EL (cell line): ENCODE measurements at places on chromosomes 1 and 21.

DNA sequence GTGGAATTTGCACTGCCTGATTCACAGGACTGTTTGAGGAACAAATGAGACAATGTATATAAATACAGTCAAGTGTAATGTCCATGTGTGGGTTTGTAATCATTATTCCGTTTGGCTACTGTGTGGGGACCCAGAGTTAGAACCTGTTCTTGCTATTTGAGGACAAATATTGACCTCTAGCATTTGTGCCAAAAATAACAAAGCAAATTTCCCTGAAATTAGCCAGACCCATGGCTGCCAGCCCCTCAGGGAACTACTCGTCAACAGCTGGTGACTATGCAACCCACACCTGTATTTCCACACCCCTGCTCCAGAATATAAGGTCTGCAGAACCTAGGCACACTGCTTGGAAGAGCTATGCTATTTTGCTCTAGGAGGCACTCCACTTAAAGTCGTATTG is 70.7 kb downstream of the KCNJ6 start:
- no peak for DNase-seq

DNA sequence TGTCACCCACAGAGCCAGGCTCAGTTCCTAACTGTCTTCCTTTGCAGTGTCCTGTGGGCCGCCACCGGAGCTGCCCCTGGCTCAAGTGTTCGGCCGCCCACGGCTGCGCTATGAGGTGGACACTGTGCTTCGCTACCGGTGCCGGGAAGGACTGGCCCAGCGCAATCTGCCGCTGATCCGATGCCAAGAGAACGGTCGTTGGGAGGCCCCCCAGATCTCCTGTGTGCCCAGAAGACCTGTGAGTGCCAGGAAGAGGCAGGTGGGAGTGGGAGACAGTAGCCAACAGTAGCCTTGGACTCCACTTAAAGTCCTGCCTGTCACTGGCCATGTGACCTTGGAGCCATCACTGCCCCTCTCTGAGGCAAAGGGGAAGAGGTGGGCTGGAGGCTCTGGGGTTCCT is 16.6 kb downstream of the BCAN start:
- no peak for DNase-seq

DNA sequence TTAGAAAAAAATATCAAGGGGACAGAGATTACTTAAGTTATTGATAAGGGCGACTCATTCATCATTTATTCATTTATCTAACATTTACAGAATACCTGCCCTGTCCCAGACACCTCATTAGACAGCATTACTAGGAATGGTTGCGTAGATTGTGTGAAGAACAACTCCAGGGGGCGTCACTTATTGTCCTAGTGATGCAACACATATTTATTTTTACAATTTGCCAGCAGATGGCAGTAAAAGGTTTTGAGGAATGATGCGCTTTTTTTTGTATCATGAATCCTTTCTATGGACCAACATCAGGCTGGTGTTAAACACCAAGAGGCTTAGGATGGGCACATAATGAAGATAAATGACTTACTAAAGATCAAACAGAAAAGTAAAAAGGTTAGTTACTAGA is 5.5 kb downstream of the NCAM2 start:
- DNase-seq, result peak; percentile 14

DNA sequence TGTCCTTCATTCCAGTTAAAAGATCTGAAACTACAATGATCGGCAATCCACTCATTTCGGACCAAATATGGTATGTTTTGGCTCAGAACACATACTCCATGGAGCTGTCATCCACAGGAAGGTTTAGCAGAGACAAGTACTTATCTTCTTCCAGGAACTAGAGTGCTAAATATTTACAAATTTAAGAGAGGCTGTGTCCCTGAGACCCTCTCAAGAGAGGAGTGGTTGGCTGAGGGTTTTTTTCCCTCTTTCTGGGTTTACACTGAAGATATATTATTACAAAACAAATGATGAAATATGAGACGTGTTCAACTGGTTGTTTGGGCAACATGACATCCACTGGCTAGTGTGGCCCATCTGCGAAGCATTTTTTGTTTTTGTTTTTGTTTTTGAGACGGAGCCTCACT is 25.9 kb upstream of the NID1 start:
- DNase-seq, result no peak

DNA sequence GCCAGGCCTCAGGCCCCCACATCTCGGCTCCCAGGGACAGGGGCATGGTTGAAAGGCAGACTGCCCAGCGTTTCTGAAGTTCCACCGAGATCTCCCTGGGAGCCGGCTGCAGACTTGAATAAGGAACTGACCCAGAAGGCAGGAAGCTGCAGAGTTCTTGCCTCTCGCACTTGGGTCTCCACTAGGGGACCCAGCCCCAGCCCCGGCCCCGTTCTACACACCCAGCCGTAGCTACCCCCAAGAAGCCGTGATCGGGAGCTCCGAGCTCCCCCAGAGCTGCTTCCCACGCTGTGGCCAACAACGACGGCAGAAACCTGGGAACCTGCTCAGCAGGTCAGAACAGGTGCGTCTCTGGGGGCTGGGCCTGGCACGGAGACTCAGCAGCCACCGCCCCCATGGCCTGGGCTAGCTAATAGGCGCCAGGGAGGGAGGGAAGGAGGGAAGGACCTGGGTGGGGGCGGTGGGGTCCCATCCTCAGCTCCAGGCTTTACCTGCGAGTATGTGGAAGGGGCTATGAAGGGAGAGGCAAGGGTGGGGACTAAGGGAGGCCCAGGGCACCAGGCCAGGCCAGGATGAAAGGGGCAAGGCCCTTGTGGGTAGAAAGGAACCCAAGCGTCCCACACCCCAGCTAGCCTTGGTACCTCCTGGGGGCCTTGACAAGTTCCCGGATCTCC is at the start of gene NECTIN4:
TSS of gene NECTIN4 (minus strand) at position 308 of the 674 bp plus-strand sequence. CDS start at position 46, 262 bp downstream.
- no peak for DNase-seq

- DNase-seq, result peak; percentile 6
Measured at GRCh38 chr1:189131576-189131975, 1346.1 kb downstream of the BRINP3 start.

DNA sequence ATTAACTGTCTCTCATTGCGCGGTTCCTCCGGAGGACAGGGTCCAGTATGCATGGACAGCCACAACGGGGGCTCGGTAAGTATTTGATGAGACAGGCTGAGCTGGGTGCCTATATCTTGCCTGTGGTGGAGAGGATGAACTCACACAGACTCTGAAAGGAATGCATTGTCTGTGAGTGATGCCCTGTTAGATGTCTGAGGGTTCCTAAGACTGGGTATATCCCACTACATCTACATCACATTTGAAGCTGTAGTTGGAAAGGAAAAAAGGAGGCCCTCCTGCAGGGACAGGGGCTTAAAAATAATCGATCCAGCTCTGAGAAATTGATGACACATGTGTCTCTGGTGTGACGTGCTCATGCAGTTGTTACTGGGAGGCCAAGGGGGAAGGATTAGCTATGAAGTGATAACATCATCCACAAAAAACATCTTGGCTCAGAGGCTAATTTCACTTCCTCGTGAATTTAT is 1.9 kb downstream of the ADARB1 start:
- peak; percentile 62 for DNase-seq

GRCh38 chr1:25435397-25436108 is 4.9 kb downstream of the MACO1 start:
- DNase-seq, result peak; percentile 14

GRCh38 chr1:92858564-92859399 is 26.9 kb downstream of the RPL5 start:
- DNase-seq, result peak; percentile 80

- DNase-seq, result no peak
Measured at GRCh38 chr1:74517599-74518051, 5.2 kb upstream of the LRRC53 start.

DNA sequence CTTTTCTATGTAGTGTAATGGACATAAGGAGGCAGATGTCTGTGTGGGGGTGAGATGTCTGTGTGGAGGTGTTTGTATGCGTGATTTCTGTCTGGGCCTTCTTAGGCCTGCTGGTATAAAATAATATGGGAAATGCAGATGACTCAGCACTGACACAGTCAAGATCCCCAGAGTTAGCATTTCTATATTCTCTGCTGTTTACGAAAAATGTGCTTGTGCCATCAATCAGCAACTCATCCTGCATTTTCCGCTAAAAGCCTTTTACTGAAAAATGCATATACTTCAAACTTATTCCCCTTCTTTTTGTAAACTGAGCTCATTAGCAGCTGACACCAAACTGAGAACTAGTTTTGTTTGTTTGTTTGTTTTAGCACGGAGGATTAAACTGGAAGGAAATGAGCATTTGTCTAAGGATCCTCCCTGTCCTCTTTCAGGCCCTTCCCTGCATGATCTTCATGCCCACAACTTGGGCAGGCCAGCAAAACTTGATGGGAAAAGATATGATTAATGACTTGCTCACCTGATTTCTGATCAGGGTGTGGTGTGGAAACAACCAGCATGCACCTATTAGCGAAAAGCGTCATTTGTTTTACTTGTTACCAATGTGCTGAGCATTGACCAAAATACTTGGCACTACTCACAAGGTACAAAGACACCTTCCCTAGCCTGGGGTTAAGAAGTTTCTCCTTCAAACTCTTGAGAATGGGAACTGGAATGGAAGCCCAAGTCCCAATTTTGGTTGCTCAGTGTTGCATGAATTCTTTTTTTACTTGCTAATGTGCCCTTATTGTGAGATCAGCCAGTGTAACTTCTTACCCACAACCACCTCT is 77.4 kb downstream of the NDUFS5 start:
- peak; percentile 73 for DNase-seq

GRCh38 chr1:115426231-115426771 is 88.3 kb upstream of the NGF start:
- DNase-seq, result peak; percentile 99

DNA sequence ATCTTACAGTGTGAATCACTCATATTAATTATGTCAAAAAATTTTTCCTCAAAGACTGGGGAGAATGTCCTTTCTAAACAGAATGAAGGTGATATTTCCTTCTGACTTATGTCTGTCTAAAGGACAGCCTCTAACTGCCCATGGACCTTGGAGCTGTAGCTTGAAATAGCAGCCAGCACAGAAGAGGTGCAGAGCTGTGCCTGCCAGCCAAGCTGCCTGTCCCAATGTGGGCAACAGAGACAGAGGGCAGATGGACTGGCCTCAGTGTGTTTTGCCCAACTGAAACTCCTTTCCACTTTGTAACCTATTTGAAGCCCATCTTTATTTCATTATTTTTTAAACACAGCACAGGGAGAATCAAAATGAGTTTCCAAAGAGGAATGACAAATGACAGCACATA is 97.6 kb upstream of the DYNLT5 start:
- DNase-seq, result no peak

DNA sequence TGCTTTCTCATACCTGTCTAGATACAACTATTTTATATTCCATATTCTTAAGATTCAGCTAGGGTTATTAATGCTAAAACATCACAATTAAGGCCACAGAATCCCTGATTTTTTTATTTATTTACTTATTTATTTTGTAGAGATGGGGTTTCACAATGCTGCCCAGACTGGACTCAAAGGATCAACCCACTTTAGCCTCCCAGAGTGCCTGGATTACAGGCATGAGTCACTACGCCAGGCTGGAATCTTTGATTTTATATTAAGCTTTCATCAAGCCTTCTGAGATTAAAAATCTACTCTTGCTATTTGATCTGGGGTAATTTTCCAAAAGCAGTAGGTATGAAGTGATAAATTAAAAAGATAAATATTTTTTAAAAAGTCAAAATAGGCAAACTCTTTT is 38.9 kb downstream of the MCOLN2 start:
- no peak for DNase-seq

DNA sequence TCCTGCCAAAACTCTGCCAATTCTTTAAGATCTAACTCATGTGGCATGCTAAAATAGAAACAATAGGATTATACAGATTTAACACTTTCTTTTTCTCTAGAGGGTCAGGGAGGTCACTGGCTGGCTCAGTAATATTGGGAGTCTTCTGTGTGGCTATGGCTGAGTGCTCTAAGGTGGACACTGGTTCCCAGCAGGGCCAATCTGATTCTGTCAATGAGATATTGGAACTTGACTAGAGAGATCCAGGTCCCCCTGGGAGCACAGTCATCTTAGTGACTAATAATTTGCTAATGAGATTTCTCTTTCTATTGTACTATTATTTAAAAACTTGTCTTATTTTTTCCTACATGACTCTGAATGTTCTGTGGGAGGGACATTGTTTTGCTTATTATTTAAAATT is 69.1 kb upstream of the ZP4 start:
- no peak for DNase-seq

GRCh38 chr1:7335224-7335879 is 435.7 kb upstream of the VAMP3 start:
- DNase-seq, result peak; percentile 28

- no peak for DNase-seq
Measured at GRCh38 chr1:180198196-180198595, 31.9 kb upstream of the LHX4 start.

- DNase-seq, result no peak
Measured at GRCh38 chr1:31769720-31770390, 5.7 kb upstream of the ADGRB2 start.

DNA sequence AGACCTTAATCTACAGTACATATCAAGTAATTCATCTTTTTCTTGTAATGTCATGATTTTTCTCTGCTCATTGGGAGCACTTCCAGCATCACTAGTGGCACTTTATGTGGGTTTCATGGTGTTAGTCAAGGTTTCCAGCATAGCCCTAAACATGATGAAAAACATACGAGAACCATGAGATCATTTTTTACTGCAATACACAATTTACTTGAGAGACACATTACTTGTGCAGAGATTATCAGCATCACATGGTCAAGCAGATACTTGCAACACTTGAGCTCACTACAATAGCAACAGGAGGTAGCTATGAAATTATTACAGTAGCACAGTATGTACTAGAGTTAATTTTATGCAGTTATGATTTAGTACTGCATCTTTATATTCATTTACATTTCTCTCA is 36.4 kb downstream of the ITGB3BP start:
- DNase-seq, result no peak

GRCh38 chr1:41474490-41475271 is 9.8 kb downstream of the EDN2 start:
- no peak for DNase-seq

DNA sequence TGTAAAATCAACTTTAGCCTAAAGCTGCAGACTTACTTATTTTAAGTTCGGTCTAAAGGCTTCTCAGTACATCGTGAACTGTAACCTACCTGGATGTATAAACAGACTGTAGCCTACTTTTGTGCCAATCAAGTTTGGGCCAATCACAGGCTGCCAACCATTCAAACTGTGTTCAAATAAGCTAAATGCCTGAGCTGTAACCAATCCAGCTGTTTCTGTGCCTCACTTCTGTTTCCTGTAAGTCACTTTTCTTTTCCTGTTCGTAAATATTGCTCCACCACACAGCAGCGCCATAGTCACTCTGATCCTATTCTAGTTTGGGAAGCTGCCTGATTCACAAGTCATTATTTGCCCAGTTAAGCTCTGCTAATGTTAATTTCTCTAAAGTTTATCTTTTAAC is 37.5 kb upstream of the SLAMF9 start:
- no peak for DNase-seq
